Spinal cord (tissue), 10 donors: ENCODE measurements at places on chromosomes 6 and 20. TPM values are rescaled to one million over a fixed set of nuclear protein-coding genes. Genes with fewer than 3 reads are reported as not detected.
A peak's percentile ranks its signal among the peaks of the same experiment; 100 is the strongest.

Gene FNDC1
- 49.0 TPM for total RNA-seq

Gene RBM39
- 382 TPM for total RNA-seq

- DNase-seq: no peak
These were observed 9.7 kb upstream of the QKI start for GRCh38 chr6:163404825-163405265.

DNA sequence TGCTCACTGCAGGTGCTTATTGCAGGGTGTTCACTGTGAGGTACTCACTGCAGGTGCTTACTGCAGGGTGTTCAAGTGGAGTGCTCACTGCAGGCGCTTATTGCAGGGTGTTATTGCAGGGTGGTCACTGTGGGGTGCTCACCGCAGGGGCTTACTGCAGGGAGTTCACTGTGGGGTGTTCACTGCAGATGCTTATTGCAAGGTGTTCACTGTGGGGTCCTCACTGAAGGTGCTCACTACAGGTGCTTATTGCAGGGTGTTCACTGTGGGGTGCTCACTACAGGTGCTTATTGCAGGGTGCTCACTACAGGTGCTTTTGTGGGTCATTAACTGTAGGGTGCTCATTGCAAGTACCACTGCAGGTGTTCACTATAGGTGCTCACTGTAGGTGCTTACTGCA lies 20.2 kb downstream of the APMAP start:
- no peak for DNase-seq

GRCh38 chr6:16731478-16732051 lies 29.7 kb downstream of the ATXN1 start:
- DNase-seq: no peak

Gene MACROD2
- total RNA-seq: 34.0 TPM

DNA sequence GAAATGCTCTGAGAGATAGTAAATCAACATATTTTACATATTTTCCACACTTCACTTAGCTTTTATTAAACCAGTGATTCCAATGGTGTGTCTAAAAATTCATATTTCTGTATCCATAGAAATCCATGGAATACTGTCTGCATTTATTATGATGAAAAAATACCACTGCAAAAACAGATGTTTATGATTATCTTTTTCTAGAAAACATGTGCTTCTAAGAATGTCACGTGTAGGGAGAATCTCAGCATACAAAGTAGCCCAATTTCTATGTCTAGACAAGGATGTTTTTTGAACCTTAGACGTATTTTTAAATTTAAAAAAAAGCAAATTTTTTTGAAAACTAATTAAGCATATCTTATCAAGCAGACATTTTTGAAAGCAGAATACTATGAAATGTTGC lies 622.4 kb downstream of the TENT5A start:
- DNase-seq: no peak

GRCh38 chr6:108914235-108915022 lies 66.2 kb downstream of the ARMC2 start:
- no peak for DNase-seq

- DNase-seq: no peak
These were observed 62.4 kb upstream of the STXBP5 start for GRCh38 chr6:147141711-147142308.

DNA sequence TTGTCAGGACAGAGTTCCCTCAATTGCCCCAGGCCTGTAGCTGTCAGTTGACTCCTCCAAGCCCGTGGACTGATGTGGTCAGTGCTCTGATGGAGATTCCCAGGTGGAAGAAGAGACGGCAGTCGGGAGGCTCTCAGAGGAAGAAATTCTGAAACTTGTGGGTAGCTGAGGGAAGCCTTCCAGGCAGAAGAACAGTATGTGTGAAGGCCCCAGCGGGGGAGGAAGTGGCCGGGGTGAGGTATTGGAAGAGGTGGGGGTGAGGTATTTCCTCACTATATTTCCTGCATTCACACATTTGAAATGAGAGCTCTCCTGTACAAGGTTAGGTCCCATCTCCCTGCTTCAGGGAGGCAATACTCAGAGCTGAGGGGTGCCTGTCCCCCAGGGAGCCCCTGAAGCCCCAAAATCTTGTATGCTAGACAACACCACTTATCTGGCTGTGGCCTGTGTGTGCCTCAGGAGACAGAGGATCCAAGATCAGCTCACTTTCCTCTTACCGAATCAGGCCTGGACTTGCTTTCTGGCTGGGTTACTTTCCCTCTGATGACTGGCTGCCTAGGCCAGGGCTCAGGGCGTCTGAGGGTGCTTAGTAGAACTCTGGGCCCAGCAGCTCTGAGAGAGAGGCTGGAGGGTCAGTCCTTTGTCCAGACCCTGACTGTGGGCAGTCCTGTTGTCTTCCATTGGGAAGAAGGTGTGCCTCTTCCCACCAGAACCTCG lies 49.3 kb upstream of the MYL9 start:
- DNase-seq: no peak

DNA sequence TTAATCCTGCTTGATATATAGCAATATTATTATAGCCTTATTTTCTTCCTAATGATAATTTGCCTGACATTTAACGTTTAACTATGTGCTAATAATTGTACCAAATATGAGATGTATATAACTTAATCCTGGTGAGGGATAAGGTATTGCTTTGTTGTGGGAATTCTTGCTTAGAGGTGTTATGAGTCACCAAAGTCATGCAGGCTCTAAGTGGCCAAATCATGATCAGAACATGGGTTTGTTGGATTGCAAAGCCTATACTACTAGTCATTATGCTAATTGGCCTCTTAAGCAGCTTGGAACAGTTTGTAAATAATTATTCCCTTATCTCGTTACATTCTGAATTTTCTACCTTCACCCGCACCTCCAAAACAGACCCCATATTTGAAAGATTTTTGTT lies 21.9 kb upstream of the C6orf141 start:
- no peak for DNase-seq

GRCh38 chr20:11195169-11195568 lies 521.4 kb upstream of the JAG1 start:
- peak; percentile 87 for DNase-seq

DNA sequence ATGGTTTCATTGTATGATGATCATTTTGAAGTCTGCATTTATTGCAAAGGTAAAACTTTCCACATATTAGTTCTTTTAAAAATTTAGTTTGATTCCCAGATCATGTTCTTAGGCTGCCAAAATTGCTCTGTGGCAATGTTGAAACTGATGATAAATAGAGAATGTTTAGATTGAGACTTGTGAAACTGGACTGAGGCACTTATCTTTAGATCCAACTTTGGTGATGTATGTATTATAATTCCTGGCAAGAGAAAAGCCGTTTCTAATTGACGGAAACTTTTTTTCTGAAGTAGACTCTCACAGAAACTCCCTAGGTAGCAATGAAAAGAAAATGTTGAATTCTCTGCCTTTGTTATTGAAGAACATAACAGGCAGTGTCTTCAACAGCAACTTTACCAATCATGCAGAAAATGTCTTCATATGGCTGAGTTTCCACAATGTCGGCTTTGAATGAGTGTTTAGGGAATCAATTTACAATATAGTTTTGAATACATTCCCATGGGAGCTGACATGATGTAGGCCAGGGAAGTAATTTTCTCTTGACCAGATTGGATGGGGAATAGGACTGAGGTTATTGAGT lies 456.2 kb downstream of the CD109 start:
- DNase-seq: no peak

DNA sequence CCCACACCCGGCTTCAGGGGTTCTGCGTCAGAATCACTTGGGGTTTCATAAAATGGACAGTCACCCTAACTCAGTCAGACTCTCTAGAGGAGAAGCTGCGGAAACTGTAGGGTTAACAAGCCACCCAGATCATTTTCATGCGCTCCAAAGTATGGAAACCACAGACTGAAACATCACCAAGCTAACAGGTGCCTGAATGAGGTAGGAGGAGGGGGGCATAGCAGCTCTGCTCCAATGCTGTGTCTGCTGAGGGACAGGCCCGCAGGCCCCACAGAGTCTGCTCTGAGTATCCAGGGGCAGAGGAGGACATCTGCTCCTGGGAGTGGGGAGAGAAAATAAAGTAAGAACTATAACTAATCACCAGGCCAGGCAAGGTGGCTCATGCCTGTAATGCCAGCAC lies 97.1 kb upstream of the AKAP12 start:
- no peak for DNase-seq

Gene SIRPA
- 22.1 TPM for total RNA-seq

Gene KCNK5
- 7.4 TPM for total RNA-seq
